Amygdala (tissue), 56 donors: ENCODE measurements at places on chromosomes 11 and 22.

DNA sequence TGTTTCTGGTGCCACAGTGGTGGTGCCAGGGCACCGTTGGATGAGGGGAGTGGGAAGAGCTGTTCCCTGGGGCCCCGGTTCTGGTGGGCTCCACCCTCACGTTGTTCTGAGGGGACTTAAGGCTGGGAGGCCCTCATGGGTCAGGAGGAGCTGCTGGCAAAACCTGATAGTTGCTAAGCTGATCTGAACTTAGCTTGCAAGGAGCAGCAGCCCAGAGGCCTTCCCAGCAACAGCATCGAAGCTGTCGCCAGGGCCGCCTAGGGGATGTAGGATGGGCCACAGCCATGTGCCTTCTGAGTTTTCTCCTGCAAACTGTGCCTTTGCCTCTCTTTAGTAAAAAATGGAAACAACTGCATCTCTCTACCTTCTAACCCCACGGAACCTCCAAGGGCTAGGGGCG lies 240.2 kb downstream of the TBC1D22A start:
- no peak for DNase-seq

DNA sequence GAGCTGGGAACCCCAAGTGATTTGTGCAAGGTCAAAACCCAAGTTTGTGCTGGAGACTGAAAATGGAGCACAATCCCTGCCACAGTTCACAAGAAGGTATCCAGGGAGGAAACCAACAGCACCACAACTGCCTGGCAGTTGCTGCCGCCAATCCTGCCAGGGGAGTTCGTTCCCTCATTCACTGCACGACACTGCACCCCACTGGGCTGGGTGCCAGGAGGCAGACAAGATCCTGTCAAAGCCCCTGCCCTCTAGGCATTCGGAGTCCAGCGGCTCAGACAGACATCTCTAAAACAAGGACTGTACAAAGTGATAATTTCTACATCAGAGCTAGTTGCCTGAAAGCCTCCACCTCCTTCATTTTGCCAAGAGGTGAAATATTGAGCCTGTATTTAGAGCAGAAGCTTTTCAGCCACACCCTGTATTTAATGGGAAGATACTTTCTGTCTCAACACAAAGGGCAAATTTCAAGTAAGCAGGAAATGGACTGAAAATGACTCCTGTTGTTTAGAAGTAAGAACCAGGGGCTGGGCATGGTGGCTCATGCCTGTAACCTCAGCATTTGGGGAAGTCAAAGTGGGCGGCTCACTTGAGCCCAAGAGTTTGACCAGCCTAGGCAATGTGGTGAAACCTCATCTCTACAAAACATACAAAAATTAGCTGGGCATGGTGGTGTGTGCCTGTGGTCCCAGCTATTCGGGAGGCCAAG lies 277.4 kb upstream of the NARS2 start:
- no peak for DNase-seq

DNA sequence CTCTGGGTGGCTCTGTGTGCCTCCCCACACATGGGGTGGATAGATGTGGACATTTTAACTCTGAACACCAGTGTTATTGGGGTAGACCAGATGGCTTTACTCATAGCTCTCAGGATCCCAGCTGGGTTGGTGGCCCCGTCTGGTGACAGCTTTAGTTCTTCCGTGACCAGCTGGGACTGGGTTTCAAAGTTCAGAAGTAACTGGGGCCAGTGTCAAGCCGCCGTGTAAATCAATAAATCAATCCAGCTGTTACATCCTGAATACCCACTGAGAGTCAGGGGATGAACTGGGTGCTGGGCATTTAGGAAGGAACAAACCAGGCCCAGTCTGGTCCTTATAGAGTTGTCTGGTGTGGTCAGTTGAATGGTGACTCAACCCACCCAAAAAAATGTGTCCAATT lies 269.4 kb downstream of the CTTN start:
- no peak for DNase-seq

DNA sequence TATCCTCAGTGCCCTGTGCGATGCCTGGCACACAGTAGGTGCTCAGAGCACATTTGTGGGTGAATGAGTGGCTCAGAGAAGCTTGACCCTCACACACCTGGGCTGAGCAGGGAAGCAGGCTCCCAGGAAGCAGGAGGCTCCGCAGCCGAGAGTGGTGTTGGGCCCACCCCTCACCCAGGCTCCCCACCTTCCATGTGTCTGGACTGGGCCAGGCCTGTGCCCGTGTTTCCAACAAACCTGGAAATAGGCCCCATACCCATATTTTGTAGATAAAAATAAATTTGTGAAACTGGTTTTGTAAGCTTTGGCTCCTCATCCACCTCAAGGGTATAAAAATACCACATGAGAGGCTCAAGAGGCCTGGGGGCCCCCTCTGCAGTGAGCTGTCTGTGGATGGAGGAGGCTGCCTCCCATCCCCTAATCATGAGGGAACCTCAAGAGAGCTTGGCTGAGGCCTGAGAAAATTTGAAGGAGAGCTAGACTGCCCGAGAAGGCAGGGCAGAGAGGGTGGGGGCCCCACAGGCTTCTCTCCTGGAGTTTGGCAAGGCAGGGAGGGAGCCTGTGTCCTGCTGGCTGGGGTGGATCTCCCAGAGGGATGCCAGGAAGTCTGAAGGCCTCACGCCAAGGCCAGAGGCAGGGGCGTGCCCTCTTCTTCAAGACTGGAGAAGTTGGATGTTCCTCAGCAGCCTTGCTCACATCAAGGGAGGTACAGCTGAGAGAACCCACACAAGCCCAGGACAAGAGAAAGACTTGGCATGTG lies 147.0 kb upstream of the NECTIN1 start:
- DNase-seq: no peak

GRCh38 chr11:12706545-12707499 lies 32.6 kb downstream of the TEAD1 start:
- DNase-seq: no peak

GRCh38 chr11:57491371-57492061 lies 24.0 kb downstream of the SLC43A1 start:
- no peak for DNase-seq

DNA sequence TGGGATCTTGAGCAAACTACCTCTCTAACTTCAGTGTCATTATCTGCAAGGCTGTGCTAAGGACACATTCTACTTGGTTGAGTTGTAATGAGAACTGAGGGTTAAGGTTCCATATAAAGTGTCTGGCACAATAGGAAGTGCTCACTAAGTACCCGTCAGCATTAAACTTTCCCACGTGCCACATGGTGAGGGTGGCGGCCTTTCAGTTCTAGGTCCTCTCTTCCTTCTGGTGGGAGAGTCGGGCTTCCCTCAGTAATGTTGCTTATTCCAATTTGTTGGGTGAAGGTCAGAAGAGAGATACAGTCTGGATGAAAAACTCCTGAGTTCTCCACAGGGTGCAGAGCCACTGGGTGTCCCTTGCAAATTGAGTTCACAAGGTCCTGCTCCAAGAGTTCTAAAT lies 4.6 kb upstream of the CD6 start:
- no peak for DNase-seq

GRCh38 chr11:119640541-119640940 lies 88.5 kb downstream of the NECTIN1 start:
- DNase-seq: no peak

DNA sequence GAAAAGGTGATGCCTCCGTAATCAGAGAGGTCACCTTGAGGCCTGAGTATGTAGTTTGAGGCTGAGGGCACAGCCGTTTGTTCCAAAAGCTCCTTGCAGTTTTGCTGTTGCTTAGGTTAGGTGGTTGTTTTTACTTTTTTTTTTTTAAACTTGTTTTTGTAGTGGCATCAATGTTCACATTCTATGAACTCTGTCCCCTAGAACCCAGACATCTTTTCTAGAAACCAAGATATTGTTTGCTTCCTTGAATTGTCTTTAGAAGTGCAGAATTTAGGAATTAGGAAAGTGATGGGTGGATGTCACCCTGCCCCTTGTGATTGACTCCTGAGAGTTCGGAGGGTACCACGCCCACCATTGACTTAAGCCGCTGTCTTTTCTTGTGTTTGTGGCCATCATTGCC lies 35.7 kb upstream of the ETS1 start:
- DNase-seq: no peak

DNA sequence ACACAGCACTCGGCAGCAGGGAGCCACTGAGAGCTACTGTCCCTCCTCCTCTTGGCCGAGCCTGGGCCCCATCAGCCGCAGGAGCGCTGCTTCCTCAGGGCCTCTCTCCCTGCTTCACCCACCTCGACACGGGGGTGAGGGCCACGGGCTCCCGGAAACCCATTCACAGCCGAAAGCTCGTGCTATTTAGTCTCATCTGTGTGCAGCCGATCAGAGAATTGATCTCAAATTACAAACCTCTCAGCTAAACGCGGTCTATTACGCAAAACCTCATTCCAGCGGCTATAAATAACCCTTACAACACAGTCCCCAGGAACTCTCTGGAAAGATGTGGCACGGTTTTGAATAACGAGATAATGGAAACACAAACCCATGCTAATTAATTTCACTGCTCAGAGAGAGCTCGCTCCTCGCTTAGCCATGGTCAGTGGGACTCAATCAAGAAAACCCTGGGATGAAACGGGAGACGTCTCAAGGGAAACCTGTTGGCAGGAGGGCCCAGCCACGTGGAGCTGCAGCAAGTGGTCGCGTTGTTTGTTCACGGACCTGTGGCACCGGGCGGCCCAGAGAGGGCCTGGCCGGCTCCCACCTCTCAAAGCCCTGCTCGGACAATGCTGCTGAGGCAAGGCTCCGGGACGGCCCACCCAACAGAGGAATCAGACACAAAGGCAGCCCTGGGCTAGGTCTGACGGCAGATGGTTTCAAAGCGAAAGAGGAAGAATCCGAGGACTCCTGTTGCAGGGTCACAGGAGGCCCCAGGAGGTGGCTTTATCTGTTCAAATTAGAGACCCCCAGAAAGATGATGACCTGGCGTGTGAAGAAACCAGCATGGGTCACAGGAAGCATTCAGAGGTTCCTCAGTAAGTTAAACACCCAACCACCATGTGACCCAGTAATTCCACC lies 210.5 kb downstream of the CTTN start:
- DNase-seq: no peak

GRCh38 chr11:32388871-32389770 lies 46.2 kb downstream of the WT1 start:
- DNase-seq: no peak

- no peak for DNase-seq
Observed at GRCh38 chr11:118051136-118051610, 25.7 kb upstream of the TMPRSS4 start.

- no peak for DNase-seq
Observed at GRCh38 chr22:49599691-49600455, 227.8 kb downstream of the BRD1 start.

DNA sequence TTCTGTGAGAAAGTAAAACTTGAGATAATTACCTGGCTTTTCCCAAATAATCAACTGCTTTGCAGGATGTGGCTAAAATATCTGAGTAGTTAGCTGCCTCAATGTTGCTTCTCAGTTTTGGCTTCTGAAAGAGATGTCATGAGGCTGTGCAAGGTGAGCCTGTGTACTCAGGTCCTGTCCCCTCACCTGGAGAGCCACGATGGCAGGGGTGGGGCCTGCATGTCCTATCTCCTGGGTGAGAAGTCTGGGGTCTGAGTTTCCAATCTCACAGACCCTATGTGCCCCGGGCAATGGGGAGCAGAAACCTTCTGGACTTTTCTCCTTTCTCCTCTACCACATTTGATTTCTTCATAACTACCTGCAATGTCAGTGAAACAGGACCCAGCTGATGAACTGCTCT lies 338.6 kb upstream of the B3GAT1 start:
- no peak for DNase-seq

DNA sequence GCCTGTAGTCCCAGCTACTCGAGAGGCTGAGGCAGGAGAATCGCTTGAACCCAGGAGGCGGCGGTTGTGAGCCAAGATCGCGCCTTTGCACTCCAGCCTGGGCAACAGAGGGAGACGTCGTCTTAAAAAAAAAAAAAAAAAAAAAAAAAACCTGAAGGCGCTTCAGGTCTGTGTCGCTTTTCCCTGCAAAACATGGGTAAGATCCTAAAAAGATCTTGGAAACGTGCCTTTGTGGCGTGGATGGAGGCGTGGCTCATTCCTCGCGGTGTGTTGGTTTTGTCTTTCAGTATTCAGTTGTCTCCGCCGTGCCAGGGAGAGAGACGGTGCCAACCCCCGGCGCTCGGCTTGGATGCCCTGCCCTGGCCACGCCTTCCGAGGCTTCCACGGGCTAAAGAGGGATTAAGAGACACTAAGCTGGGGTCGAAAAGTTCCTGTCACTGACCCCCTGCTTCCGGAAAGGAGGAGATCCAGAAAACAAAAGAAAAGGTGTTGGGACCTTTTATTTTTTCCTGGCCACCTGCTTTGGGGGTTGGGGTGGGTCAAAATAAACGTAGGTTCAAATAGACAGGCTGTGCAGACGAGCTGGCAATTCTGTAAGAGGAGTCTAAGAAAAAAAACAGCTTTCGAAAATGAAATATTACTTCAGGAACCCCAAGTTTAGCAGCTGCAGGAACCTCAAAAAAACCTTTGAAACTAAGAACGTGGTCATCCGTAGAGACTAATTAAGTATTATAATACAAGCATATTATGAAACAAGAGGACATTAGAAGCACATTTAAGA lies 1.1 kb upstream of the SLC35F2 start:
- DNase-seq: no peak

DNA sequence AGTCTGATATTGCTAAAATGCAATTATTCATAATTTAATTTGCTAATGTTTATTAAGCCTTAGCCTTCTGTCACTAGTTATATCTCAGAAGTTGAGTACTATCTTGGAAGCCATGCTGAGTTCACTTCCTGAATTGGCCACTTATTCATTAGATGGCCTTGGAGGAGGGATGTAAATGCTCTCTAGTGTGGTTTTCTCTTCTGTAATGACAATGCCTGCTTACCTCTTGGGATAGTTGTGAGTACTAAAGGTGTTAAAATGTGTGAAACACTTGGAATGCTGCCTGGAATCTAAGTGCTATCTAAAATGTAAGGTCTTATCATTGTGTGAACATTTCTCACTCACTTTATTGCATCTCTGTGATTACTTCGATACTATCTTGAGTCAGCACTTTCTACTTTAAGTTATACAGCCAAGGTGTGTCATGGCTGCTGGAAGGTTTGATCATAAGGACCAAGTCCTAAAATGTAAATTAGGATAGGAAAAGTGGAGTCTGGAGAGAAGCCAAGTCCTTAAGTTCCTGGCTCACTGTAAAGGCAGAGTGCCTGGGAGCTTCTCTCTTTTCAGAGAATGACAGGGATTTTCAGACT lies 12.4 kb downstream of the GLYATL2 start:
- DNase-seq: no peak

- DNase-seq: no peak
Observed at GRCh38 chr11:72146625-72147024, 11.1 kb downstream of the FOLR3 start.

- DNase-seq: no peak
Observed at GRCh38 chr11:111617286-111617685, 15.0 kb downstream of the SIK2 start.
